ENCODE measurements at places on chromosomes 2 and 18.

- no peak for DNase-seq
These were observed 356.8 kb downstream of the LRRTM1 start for GRCh38 chr2:79947751-79948150.

DNA sequence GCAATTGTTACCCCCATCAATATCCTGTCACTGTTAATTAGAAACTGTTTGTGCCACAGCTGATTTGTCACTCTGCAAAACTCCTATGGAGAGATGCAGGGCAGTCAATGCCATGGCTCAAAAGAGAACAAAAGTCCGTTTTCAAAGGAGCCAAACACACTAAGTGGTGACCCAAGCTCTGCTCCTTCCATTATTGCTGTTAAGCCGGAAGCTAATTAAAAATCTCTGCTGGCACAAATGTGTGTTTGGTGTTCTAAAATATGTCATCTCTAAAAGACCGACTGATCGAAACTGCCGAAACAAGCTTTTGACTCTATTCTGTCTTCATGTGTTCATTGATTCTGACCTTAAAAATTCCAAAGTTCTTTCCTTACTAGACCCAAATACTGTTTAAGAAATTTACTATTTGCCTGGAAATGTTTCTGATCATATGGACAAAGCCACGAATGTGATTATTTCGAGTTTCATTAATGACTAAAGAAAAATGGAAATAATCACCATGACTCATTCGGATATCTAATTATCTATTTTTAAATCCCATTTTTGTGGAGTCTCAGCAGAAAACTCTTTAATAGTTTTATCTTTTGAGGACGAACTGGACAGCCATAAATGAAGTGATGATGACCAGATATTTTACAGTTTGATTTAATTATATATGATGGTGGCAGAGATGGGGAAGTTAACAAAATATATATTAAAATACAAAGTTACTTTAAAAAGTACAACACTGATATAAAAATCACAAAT, 287.6 kb downstream of the SOCS6 start:
- no peak for DNase-seq

DNA sequence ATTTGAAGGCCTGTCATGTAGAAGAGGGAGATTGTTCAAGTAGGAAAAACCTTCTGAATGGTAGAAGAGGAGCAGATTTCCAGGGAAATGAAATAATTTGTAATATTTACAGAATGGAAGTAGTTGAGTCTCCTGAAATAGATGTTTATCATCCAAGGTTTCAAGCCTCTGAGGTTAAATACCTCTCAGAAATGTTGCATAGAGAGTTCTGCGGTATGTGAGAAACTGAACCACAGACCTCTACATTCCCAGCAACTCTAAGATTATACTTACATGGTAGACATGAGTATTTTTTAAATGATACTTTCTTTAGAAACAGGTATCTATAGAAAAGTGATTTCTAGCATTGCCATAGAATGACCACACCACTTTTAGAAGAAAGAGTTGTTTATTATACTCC, 379.8 kb upstream of the FANCL start:
- DNase-seq: no peak

DNA sequence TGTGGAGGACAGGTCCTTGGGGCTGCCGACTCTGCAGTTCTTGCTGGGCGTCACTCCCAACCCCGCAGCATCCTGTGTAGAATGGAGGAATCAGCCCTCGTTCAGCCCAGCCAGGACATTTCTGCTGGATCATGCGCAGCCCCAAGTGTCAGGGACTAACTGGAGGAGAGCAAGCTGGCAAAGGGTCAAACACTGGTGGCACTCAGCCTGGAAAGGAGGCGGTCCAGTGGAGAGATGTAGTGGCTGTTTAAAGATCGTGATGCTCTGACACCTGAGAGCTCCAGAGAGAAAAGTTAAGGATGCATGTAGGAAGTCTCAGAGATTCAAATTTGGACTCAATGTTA, 63.6 kb upstream of the SH3RF3 start:
- no peak for DNase-seq

DNA sequence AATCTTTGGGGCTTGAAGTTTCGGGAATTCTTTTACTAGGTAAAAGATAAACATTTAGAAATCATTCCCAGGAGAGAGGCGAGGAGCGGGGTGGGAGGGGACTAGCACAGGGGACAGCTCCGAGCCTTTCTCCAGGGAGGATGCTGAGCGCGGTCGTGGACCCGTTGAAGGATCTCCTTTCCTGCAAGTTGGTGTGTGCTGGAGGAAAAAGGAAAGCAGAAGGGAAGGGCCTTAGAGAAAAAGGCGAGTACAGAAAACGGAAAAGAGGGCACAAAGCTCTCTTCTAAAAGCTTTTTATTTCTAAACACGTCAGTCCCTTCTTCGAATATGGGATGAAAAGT, 640 bp downstream of the SLC39A6 start:
- no peak for DNase-seq

DNA sequence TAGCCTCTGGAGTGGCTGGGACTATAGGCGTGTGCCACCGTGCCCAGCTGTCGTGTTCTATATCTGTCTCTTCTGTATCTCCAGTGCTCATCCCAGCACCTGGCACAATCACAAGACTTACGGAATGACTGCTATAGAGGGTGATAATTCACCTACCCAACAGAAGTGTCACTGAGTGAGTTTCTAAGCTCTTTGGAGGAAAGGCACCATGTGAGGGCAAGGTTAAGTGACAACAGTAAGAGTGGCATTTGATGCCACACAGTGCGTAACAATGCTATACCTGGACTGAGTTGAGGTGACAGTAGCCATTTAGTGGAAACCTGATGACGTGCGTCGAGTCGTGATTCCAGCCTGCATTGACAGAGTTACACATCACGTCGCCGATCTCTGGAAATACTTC, 89.0 kb downstream of the KCTD1 start:
- DNase-seq: no peak

- no peak for DNase-seq
These were observed 605 bp downstream of the SLC9A4 start for GRCh38 chr2:102473631-102474030.

DNA sequence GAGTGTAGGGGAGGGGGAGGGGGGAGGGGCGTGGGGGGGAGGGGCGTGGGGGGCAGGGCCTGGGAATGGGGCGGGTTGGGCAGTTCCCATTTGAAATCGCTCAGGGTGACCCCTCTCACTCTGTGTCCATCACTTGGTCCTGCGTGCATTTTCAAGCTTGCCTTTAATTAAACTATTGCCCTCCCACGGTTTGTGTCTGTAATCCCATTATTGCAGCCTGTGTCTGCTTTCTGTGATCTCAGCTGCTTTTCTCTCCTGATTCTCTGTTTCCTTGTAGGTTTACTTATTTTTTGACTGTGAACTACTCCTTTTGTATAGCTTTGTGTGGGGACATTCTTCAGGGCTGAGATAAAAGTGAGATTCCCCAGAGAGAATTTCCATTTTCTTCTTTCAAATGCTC, 1.3 kb downstream of the DCDC2C start:
- DNase-seq: no peak

DNA sequence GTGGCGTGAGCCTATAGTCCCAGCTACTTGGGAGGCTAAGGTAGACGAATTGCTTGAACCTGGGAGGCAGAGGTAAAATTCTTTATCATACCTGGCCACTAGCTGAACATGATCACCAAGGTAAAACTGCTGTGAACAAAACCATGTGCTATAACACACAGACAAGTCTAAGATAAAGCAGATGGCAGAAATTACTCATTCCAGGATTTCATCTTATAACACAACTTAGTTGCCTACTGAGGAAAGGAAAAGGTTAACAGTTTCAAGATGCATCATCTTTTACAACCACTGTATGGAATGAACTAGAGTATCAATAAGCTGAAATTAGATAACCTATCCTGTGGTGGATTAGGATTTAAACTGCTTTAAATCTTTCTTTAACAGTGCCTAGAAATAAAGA, 8.3 kb downstream of the ARL5A start:
- DNase-seq: no peak

GRCh38 chr2:106531676-106532214, 44.6 kb downstream of the CD8B2 start:
- DNase-seq: no peak

- DNase-seq: no peak
These were observed 125.2 kb upstream of the PIK3C3 start for GRCh38 chr18:41829647-41830516.

DNA sequence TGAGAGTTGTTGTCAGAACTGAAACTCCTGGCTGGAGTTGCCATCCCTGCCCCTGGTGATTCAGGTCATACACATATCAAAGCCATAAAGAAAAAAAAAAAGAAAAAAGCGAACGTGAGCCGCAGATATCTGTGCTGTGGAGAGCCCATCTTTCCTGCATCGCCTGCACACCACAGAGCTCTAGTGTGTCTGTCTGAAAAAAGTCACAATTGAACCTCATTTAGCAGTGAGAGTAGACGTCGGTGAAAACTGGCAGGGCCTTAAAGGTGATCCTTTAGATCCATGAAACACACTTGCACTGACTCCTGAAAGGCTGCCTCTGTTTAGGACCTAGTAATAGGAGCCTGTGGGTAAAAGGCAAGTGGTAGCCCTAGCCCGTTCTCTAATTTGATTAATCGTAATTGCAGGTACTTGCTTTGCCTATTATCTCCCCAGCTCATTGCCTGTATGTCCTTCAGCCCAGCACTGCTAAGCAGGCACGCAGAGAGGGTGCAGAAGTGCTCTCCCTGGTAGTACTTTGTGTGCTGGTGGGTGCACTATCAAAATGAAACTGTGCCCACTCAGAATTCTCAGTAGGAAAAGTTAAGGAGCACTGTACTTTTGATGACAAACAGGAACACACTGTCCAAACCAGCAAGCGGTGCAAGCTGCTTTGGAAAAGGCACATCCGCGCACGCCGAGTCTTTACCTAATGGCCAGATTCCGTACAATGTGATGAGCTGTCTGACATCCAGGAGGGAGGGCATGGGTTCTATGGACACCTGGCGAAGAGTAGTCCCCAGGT, 103.5 kb upstream of the ASB18 start:
- DNase-seq: no peak

GRCh38 chr2:105917226-105917625, 172.5 kb downstream of the NCK2 start:
- no peak for DNase-seq

DNA sequence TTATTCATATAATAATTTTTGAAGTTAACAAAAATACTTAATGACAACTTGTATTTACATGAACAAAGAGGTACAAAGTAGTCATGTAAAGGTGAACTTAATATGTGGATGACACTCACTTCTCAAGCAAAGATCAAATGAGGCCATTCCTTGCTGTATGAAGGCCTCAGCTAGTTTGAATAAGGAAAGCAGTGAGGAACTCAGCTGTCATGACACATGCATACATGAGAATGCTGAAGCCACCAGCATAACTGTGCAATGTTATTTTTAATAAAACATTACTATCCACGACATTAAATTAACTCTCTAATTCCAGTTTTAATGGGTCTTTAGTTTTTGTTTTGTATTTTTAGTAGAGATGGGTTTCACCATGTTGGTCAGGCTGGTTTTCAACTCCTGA, 102.9 kb downstream of the CDH2 start:
- no peak for DNase-seq

DNA sequence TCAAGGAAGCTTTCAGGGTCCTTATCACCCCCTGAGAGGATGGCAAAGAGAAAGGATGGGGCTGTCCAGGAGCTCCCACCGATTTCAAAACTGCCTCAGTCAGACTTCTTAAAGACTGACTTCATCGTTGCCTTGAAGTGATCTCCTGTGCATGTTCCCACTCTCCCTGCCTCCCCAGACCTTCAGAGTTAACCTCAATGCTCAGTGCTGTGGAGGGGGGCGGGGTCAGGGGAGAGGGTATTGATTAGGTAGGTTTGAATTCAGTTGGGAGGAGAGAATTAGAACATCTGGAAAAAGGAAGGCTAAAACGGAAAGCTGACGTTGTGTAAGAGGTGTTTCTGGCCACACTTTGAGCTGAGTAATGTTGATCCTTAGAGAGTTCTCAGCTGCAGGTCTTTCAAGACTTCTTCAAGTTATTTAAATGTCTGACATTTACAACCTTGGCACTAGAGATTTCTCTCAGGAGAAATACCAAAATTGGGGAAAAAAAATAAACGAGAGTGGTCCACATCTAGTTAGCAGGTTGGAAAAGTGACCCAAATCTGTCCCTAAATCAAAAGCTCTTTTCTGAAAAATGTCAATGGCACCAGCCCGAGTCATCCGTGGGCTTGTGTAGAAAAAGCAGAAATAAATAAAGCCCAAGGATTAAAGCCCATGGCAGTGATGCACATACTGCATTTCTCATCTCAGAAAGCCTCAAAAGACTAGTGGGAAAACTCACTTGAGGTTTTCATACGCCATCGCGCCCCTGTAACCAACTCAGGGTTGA, 134.7 kb upstream of the EPAS1 start:
- DNase-seq: no peak

- no peak for DNase-seq
These were observed 296.2 kb upstream of the NRP2 start for GRCh38 chr2:205386109-205386508.

DNA sequence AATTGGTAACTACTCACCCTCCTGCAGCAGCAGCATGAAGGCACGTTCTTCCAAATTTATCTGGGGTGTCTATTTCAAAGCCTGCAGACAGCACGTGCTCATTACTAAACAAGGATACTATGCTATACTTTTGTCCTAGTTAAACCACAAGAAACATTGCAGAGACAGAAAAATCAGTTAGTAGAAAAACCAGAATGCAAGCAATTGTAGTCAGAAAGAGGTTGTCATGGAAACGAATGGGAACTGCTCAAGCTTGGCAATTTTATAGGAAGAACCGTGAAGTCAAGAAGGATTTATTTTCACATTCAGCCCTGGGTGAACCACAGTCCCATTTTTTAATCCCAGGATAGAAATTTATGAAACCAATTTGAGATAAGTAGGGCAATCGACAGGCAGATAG, 162.2 kb upstream of the PGAP1 start:
- DNase-seq: no peak

- no peak for DNase-seq
These were observed 118.8 kb downstream of the MSH2 start for GRCh38 chr2:47521666-47522285.

- no peak for DNase-seq
These were observed 675 bp upstream of the MLPH start for GRCh38 chr2:237486334-237486818.

GRCh38 chr2:88627055-88627855, at the start of gene EIF2AK3:
TSS of gene EIF2AK3 (minus strand) at chr2:88627464. CDS start at chr2:88627274, 190 bp downstream.
- peak; percentile 92 for DNase-seq

- no peak for DNase-seq
These were observed 118.5 kb upstream of the COL5A2 start for GRCh38 chr2:189298038-189298437.

GRCh38 chr2:71224457-71224856, 2.4 kb downstream of the PAIP2B start:
- DNase-seq: no peak

DNA sequence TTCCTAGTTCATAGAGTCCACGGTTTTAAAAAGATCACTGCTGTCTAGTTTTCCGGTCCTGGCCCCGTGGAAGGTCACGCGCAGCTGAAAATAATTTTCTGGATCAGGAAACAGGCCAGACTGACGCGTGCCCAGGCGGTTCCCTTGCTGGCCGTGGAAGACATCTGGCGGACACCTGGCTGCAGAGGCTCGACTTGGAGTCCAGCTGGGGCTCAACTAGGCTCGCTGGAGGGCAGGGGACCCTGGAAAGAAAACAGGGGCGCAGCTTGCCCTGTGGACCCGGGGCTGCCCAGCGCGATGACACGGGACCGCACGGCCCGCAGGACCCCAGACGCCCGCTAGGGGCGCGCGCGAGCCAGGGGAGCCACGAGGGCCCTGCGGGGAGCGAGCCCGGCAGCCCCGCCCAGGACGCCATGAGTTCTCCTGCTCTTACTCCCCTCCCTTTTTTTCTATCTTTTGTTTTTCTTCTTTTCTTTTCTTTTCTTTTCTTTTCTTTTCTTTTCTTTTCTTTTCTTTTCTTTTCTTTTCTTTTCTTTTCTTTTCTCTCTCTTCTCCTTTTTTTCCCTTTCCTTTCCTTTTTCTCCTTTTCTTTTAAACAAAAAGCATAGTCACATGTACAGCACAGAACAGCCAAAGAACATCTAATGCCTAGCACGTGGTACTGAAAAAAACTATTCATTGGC, 43.2 kb upstream of the UBE2F start:
- DNase-seq: peak; percentile 79
